ENCODE measurements at places on chromosomes 3 and 15.

GRCh38 chr3:14862661-14863230, 44.0 kb downstream of the FGD5 start:
- no peak for DNase-seq

GRCh38 chr15:62075595-62076277, 9.0 kb downstream of the C2CD4A start:
- no peak for DNase-seq

- no peak for DNase-seq
Measured at GRCh38 chr3:73143821-73144237, 82.4 kb downstream of the EBLN2 start.

GRCh38 chr3:58384381-58385090, 49.1 kb downstream of the PDHB start:
- no peak for DNase-seq

DNA sequence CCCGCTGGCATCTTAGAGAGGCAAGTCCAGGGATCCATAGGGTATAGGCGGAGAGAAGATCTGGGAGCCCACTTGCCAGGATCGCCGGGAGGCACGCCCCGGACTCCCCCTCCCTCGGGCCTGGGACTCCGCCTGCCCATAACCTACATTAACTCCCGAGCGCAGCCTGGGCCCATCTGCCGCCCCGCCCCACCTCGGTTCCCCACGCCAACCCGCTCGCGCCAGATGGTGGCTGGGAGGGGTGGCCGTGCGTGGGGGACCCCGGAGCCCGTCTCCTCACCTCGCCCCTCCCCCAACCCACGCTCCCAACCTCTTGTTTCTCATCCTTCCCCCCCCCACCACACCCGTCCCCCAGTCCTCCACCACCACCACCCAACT, 1.7 kb upstream of the DLL4 start:
- no peak for DNase-seq

- no peak for DNase-seq
Measured at GRCh38 chr3:5401002-5401401, 213.5 kb downstream of the EDEM1 start.

DNA sequence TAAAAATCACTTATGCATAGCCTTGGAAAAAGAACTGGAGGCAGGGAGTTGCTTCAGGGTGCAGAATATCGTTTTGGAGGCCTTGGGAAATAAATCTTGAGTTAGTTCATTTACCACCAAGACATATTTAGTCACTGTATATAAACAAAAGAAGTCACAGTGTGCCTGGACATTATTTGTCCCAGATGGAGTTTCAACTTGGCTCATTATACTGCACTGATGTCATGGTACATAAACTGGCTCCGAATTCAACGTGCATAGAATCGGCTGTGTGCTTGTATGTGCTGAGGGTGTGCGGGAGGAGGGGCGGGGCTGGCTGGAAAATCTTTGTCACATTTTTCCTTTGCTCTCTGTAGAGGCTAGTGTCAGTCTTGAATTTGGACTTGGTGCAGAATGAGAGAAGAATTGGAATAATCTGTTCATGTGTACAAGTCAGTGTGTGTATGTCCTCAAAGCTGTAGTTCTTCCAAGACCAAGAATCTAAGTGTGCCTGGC, 86.6 kb downstream of the FNDC3B start:
- DNase-seq = no peak

DNA sequence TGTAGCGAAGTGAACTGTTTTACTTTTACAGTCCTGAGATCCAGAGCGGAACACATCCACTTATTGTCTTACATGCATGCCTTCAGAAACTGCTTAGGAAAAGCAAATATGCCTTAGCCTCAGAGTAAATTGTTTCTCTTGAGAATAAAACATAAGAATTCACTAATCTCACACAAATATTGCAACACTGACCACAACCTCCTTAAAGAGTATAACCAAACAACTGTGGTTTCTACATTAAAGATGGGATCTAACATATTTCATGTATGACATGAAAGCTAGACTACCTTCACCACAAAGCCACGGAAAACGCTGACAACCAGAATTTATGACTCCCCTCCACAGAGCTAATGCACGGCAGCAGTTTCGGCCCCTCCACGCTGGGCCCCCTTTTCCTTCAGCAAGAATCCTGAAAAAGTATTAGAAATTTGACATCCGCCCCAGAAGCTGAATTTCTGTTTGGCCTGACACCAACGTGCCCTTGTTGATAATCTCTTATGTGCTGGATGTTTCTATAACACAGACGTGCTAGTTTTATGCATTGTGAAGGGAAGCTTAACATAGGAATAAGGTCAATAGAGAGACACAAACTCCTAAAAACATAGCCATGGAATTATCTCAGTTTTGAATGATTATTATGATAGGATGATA, 84.6 kb downstream of the GREM1 start:
- DNase-seq = no peak

- DNase-seq = no peak
Measured at GRCh38 chr3:116453666-116454346, 8.5 kb upstream of the LSAMP start.

DNA sequence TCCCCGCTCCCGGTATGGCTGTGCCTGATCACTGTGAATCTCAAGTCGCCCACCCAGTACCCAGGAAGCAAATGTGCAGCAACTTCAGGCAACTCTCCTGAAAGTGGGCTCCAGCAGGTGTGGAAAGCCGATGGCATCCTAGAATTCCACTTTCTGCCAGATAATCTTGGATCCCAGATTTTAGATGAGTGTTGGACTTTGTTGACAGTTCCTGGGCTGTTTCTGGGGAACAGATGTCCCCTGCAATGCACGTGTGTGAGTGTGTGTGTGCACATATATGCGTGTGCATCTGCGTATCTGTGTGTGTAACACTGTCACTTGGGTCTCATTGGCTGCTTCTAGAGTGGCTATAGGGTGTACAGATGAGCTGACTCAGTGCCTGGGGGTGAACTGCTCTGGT, 59.0 kb downstream of the FEM1B start:
- no peak for DNase-seq

- DNase-seq = no peak
Measured at GRCh38 chr15:91214675-91215590, 114.9 kb downstream of the SV2B start.

- DNase-seq = no peak
Measured at GRCh38 chr3:117192888-117193287, 483.3 kb downstream of the TUSC7 start.

GRCh38 chr15:49236869-49237268, 66.8 kb downstream of the GALK2 start:
- no peak for DNase-seq
